Sigmoid colon (tissue), 7 donors: ENCODE measurements at places on chromosomes 7 and 10.

GRCh38 chr10:92699518-92700381, 10.0 kb downstream of the HHEX start:
- H3K4me1 ChIP-seq, result no peaks in the 10 kb centered on the region
- peaks cover 14% of the 10 kb centered on the region for H3K27me3 ChIP-seq
- peak overlapping the region; percentile 83 for H3K27ac ChIP-seq
- no peak for DNase-seq
- no peaks in the 10 kb centered on the region for H3K36me3 ChIP-seq

GRCh38 chr7:80135309-80136104, 876 bp downstream of the GNAI1 start:
- H3K36me3 ChIP-seq, result no peaks in the 10 kb centered on the region
- peaks cover 25% of the 10 kb centered on the region for H3K4me1 ChIP-seq
- H3K27me3 ChIP-seq, result no peaks in the 10 kb centered on the region
- H3K4me3 ChIP-seq, result peak overlapping the region; percentile 90
- DNase-seq, result no peak

GRCh38 chr10:122350893-122351292, 23.6 kb upstream of the PLEKHA1 start:
- H3K36me3 ChIP-seq, result no peaks in the 10 kb centered on the region
- H3K27me3 ChIP-seq, result no peaks in the 10 kb centered on the region
- H3K4me1 ChIP-seq, result no peaks in the 10 kb centered on the region
- H3K4me3 ChIP-seq, result no peak overlapping the region

DNA sequence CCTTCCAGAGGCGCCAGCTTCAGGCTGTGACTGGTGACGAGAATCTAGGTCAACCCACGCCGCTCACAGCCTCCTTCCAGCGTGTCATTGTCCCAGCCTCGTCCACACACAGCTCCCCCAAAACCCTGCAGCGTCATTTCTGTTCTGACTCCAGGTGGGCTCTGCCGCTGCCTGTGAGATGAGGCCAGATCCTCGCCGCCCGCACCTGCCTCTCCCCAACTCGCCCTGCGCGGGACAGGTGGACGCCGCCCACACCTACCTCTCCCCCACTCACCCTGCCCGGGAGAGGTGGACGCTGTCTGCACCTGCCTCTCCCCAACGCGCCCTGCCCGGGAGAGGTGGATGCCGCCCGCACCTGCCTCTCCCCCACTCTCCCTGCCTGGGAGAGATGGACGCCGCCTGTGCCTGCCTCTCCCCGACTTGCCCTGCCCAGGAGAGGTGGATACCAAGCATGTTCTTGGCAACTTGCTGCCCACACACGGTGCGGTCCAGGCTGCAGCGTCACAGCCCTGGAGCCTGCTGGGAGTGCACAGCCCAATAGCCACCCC, 32.0 kb upstream of the CFAP46 start:
- no peak overlapping the region for H3K27ac ChIP-seq
- peak; percentile 53 for DNase-seq
- no peaks in the 10 kb centered on the region for H3K36me3 ChIP-seq
- no peak overlapping the region for H3K4me3 ChIP-seq

DNA sequence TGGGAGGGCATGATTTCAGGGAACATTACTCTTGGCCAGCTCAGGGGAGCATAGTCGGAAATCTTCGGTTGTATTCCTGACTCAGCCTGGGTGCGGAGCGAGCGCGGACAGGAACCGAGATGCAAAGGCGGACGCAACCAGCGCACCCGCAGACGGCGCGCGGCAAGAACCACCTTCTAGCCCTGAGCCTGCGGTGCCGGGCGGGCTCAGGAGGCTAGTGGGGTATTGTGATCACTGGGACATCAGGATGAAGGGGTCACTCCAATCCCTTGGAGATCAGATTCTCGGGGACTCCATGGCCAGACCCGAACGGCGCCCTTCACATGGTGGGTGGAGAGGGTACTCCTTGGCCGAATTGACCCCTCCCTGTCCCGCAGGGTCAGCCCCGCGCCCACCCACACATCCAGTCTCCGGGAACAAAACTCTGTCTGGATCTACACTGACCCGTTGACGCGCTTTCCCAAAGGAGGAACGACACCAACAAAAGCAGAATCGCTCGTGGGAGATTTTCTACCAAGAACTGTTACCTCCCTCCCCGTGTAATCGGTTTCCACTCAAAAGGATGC, 730.5 kb downstream of the ZWINT start:
- no peaks in the 10 kb centered on the region for H3K36me3 ChIP-seq
- H3K4me1 ChIP-seq, result peaks cover 18% of the 10 kb centered on the region
- H3K27ac ChIP-seq, result no peak overlapping the region
- peak overlapping the region; percentile 29 for H3K4me3 ChIP-seq

GRCh38 chr10:123665491-123666286, 466 bp upstream of the GPR26 start:
- peaks cover 50% of the 10 kb centered on the region for H3K27me3 ChIP-seq
- no peaks in the 10 kb centered on the region for H3K4me1 ChIP-seq
- DNase-seq, result no peak
- H3K27ac ChIP-seq, result no peak overlapping the region
- no peak overlapping the region for H3K4me3 ChIP-seq

- H3K4me1 ChIP-seq, result no peaks in the 10 kb centered on the region
- no peaks in the 10 kb centered on the region for H3K27me3 ChIP-seq
- H3K4me3 ChIP-seq, result no peak overlapping the region
These were observed 983.3 kb upstream of the C7orf33 start for GRCh38 chr7:147607157-147607800.

- DNase-seq, result no peak
- H3K36me3 ChIP-seq, result no peaks in the 10 kb centered on the region
- no peak overlapping the region for H3K4me3 ChIP-seq
- H3K27ac ChIP-seq, result no peak overlapping the region
- peaks cover 7% of the 10 kb centered on the region for H3K4me1 ChIP-seq
These were observed 4.7 kb upstream of the LANCL2 start for GRCh38 chr7:55360486-55360885.

- DNase-seq, result no peak
- H3K4me3 ChIP-seq, result no peak overlapping the region
- no peaks in the 10 kb centered on the region for H3K36me3 ChIP-seq
- H3K4me1 ChIP-seq, result no peaks in the 10 kb centered on the region
These were observed 109.2 kb upstream of the AGK start for GRCh38 chr7:141441837-141442627.

DNA sequence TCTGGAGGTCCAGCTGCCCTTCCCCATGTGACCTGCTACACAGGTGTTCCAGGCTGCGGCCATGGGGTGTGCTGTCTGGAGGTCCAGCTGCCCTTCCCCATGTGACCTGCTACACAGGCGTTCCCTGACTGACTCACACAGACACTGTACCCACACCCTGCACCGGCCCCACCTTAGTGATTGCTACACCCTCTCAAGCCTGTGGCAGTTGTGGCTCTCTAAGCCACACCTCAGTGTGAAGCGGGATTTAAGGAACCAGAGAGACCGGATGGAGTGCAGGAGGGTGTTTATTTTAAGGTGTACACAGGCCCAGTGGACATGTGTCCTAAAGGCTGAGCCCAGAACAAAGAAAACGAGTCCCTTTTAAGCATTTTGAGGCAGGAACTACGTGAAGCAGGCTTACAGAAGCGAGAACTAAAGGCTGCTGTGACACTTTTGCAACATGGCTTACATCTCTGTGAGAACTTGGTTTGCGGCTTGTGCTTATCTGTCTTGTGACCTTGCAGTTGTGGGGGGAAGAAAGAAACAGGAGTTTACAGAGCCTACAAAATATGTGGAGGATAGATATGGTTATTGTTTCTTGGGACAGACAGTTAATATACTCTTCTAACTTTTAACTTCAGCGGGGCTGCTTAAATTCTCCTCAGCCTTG, 326.4 kb downstream of the PAXIP1 start:
- H3K4me3 ChIP-seq, result no peak overlapping the region
- H3K4me1 ChIP-seq, result no peaks in the 10 kb centered on the region
- H3K27me3 ChIP-seq, result no peaks in the 10 kb centered on the region
- DNase-seq, result no peak
- no peak overlapping the region for H3K27ac ChIP-seq
- no peaks in the 10 kb centered on the region for H3K36me3 ChIP-seq

DNA sequence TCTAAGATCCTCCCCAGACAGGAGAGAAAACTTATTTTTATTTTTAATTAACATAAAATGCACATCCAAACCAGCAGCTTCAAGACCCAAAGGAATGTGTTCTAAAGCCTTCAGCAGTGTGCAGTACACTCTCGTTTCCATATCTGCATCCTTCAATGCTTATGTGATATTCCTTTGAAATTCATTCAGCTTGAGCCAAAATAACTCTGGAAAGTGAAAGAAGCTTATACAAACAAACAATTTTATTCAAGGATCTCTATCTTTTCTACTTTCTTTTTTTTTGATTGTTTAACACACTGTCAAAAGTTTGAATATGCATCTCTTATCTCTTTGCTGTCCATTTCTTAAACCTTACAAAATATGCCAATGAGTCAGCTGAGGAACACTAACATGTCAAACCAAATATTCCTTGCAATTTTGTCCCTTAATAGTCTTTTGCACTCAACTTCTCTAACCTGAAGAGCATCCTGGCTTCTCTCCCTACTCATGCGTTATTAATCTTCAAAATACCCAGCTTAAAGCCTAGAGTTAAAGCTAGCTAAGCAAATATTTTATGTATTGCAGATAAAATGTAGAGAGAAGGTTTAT, 124.3 kb downstream of the THSD7A start:
- no peak overlapping the region for H3K4me3 ChIP-seq
- no peak overlapping the region for H3K27ac ChIP-seq
- H3K27me3 ChIP-seq, result no peaks in the 10 kb centered on the region
- DNase-seq, result no peak
- H3K36me3 ChIP-seq, result no peaks in the 10 kb centered on the region

- no peak overlapping the region for H3K4me3 ChIP-seq
- H3K27me3 ChIP-seq, result no peaks in the 10 kb centered on the region
These were observed 6.0 kb downstream of the ASB10 start for GRCh38 chr7:151181011-151181431.

DNA sequence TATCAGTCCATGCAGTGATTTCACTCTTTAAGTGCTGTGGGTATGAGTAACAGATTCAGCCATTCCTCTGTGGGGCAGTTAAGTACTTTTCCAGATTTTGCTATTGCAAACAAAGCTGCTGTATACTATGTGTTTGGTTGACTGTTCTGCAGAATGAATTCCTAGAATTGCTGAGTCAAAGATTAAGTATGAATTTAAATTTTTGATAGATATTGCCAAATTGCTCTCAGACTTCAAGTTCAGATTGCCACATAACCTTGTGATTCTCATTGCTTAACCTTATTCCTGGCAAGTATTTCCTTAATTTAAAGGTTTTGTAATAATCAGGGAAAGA, 21.6 kb upstream of the SAR1A start:
- H3K27me3 ChIP-seq, result no peaks in the 10 kb centered on the region
- H3K36me3 ChIP-seq, result no peaks in the 10 kb centered on the region
- H3K4me3 ChIP-seq, result no peak overlapping the region
- no peaks in the 10 kb centered on the region for H3K4me1 ChIP-seq

DNA sequence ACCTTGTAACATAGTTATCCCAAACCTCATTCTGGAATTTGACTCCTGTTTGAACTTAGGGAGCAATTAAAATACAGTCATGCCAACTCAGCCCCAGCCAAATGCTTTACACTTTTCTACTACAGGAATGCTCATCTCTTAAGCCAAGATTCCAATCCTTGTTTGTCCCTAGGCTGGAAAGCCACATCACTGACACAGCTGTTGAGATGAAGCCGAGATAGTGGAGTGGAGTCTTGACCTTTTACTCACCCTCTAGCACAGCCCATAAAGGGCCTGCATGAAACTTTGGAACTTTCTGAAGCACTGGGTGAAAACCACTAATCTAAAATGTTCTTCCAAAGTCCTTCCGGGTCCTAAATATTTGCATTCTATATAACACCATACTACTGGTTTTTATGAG, 247.3 kb downstream of the ETV1 start:
- no peak overlapping the region for H3K27ac ChIP-seq
- H3K4me3 ChIP-seq, result no peak overlapping the region
- H3K4me1 ChIP-seq, result peaks cover 28% of the 10 kb centered on the region
- no peaks in the 10 kb centered on the region for H3K27me3 ChIP-seq
- H3K36me3 ChIP-seq, result no peaks in the 10 kb centered on the region
- no peak for DNase-seq

- H3K27ac ChIP-seq, result no peak overlapping the region
- no peaks in the 10 kb centered on the region for H3K4me1 ChIP-seq
- no peaks in the 10 kb centered on the region for H3K36me3 ChIP-seq
- no peak overlapping the region for H3K4me3 ChIP-seq
- H3K27me3 ChIP-seq, result no peaks in the 10 kb centered on the region
- DNase-seq, result no peak
These were observed 340.9 kb downstream of the SORCS3 start for GRCh38 chr10:104981995-104982394.

DNA sequence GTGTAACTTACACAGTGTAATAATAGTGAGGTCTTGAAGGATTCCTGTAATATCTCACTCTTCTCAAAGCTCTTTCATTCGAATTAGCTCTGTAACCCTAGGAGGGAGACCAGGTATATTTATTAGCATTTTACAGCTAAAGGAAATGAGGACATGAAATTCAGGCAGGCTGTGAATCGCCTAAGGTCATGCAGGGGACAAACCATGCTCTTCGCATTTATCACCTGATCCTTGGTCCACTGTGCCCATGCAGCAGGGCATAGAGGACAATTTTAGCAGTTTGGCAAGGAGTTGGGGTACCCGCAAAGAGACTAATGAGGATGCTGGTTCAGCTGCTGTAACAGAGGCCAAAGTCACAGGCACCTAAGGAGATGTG, 14.8 kb upstream of the LAMB1 start:
- H3K27ac ChIP-seq, result peak overlapping the region; percentile 68
- no peak for DNase-seq
- H3K4me3 ChIP-seq, result no peak overlapping the region
- H3K36me3 ChIP-seq, result no peaks in the 10 kb centered on the region
- H3K4me1 ChIP-seq, result peaks cover 50% of the 10 kb centered on the region

GRCh38 chr7:18532813-18533212, 37.3 kb downstream of the HDAC9 start:
- DNase-seq, result no peak
- H3K36me3 ChIP-seq, result no peaks in the 10 kb centered on the region
- H3K27me3 ChIP-seq, result no peaks in the 10 kb centered on the region
- no peak overlapping the region for H3K27ac ChIP-seq
- H3K4me1 ChIP-seq, result no peaks in the 10 kb centered on the region

- H3K4me3 ChIP-seq, result peak overlapping the region; percentile 99
- no peaks in the 10 kb centered on the region for H3K27me3 ChIP-seq
- peaks cover 76% of the 10 kb centered on the region for H3K4me1 ChIP-seq
- H3K36me3 ChIP-seq, result no peaks in the 10 kb centered on the region
These were observed 4.4 kb downstream of the BAG3 start for GRCh38 chr10:119655566-119656001.

GRCh38 chr7:128215281-128215680, 25.8 kb upstream of the LEP start:
- H3K36me3 ChIP-seq, result no peaks in the 10 kb centered on the region
- no peak overlapping the region for H3K4me3 ChIP-seq
- peaks cover 12% of the 10 kb centered on the region for H3K27me3 ChIP-seq
- H3K27ac ChIP-seq, result no peak overlapping the region
